ENCODE measurements at places on chromosomes 1 and 21.

GRCh38 chr1:91670781-91671180 lies 170.1 kb downstream of the CDC7 start:
- no peak for DNase-seq

DNA sequence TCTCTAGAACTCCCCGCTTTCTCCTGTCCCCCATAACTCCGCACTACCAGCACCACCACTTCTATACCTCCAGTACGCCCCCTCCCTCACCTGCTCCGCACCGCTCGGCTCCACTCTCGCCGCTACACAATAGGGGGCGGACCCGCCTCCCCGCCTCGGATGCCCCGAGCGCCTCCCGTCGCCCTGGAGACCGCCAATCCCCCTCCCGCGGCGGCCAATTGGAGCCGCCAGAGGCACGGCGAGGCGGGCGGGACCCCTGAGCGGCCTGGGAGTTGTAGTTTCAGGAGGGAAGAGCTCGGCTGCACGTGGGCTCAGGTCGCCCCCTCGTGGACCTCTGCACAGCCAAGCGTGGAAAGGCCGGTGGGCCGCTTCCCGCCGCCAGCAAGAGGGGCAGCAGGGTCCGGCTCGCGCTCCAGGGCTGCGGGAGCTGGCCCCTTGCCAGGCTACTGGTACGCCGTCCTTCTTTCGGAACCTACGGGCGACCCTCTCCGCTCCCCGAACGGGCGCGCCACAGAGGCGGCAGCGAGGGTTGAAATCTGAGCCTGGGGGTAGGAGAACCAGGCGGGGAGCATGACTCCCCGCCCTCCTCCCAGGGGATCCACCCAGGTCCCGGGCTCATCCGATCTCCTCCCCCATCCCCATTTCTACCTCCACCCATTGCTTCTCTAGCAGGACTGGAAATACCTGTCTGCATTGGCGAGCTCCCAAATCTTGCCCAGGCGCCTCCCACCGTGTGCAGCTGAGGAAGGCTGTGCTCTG lies at the start of gene IGSF9:
Gene IGSF9, minus strand, starts transcription at position 131 of the 759 bp plus-strand sequence. CDS start 2,159 bp downstream, outside the sequence.
- no peak for DNase-seq

DNA sequence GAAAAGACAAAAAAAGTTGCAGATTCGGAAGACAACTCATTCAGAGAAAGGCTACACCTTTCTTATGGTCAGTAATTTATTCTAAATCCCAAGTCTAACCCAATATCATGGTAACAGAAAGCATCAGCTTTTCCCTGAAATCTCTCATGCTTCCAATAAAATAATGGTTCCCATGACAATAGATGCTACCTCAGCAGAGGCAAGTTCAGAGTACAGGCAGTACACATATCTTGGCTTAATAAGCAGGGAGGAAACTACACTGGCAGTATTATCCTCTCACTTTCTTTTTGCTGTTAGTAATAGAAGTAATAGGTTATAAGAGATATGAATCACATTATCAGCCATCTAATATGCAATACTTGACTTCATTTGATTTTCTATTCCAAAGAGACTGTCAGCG lies 137.1 kb downstream of the DPYD start:
- no peak for DNase-seq

DNA sequence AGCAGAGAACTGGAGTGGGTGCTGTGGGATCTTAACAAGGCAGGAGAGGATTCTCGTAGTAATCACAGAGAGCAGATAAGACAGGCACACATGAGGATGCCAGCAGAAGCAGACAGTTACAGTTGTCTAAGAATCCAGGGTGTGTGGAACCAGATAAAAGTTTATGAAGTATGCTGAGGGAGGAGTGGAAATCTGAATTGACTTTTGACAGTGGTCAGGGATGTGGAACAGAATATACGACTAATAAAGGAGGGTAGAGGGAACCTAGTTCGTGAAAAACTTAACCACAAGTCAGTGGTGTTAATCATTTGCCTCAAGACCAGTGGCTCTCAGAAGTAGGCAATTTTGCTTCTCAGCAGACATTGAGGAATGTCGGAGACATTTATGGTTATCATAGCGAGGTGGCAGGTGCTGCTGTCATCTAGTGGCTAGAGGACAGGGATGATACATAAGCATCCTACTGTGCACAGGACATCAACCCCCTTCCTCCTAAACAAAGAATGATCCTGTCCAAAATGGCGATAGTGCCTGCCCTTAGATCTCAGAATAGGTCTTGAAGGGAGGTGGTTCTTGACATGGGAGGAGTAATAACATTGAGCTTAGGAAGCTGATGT lies 3.0 kb downstream of the LRRC8D start:
- no peak for DNase-seq

DNA sequence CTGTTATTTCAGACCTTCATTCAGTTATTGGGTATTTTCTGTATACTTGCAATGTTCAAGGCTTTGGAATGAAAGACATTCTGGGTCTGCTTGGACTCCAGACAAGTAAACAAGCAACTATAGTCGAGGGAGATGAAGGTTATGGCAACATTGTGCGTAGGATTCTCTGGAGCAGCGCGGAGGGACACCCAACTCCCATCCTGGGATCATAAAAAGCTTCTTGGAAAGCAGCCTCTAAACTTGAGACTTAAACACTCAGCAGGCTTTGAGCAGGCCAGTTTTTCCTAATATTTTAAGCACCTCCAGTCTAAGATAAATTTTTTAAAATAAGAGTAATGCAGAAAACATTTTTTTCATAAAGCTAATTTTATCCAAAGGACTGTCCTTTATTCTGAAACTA lies 7.6 kb upstream of the LYST start:
- DNase-seq: no peak
